DMS79 treated with DMSO at 0.1 percent for 48 hours (cell line): ENCODE measurements at places on chromosomes 3 and 15.
A peak's percentile ranks its signal among the peaks of the same experiment; 100 is the strongest.

DNA sequence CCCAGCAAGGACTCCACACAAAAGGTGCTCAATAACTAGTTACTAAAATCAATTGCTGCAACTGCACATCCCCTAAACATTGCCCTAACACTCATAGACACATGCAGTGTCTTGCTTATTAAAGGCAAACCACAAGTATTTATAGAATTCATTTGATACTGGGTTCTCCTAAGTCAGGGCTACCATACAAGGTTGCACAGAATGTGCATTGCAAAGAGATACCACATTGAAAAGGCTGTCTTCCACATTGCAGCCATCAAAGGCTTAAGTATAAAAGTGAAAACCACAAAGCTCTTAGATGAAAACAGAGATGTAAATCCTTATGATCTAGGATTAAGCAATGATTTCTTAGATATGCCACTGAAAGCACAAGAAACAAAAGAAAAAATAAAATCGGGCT lies 33.6 kb upstream of the TOPAZ1 start:
- DNase-seq: no peak

- DNase-seq: no peak
Observed at GRCh38 chr15:42712584-42712983, 24.3 kb downstream of the CDAN1 start.

DNA sequence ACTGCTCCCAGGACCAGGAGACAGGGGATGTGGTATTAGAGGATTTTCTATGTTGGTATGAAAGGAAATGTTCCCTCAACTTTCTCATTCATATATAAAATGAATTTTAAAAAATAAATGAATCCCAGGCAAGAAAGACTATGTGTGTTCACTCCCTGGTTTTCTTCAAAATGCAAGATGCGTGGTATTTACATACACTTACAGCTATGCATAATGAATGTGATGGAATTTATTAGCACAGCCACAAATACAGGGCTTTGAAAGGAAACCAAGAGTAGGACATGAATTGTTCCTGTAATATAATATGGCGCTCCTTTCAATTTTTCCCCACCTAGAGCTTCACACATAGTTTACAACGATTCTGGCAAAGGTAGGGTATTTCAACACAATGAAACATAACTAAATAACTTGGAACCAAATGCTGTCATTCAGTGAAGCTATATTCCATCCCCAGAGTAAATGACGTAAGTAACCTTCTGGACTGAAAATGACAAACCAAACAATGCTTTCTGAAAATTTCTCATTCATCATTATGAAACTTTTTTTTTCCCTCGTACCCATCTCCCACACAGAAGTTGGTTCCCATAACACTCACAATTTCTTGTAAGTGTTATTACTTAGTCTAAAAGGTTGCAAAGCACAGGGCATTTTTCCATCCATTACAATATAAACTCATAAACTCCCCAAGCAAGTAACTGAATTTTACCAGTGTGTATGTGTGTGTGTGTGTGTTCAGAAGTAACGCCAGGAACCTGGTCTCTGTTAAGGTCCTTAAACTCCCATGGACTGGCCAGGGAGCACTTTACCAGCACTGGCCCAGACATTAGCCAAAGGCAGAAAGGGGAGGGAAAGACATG lies 41.8 kb downstream of the CBLB start:
- DNase-seq: no peak

- DNase-seq: no peak
Observed at GRCh38 chr15:95025924-95026728, 794.8 kb downstream of the MCTP2 start.

DNA sequence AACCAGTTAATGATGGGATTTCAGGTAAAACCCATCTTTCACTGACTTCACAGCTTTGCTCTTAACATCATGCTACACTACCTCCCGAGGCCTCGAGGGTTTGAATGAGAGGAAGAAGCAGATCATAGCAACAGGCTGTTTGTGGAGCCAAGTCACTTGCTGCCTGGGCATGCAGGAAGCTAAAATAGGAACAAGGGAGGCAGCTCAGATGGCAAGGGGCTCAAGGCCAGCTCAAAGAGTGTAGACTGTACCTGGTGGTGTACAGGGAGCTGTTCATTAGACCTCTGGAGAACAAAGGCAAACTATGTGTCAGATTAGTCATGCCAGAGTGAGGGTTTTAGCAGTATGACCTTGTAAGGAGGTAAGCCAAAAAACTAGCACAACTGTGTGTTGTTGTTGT lies 28.8 kb downstream of the ARRDC4 start:
- DNase-seq: no peak

DNA sequence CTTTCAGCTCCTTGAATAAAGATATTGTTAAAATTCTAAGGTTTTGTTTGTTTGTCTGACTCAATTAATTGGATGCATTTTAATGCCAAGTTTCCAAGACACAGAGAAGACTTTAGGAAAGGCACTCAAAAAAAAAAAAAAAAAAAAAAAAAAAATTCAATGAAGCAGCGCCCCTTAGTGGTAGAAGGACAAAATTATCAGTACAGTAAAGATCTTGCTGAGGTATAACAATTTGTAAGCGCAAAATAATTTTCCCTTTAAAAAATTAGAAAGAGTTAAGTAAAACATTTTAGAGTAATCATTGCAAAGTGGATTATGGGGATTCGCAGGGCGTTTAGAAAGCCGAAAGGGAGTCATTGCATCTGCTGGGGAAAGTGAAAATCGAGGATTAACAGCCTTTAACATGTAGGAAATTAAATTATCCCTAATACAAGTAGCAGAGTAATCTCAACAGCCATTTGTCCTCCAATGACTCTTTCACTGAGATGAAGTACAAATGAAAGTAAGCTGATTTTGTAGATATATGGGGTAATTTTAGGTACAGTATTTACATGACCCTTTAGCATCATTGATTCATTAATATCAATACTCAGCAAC lies 5.8 kb upstream of the DIS3L start:
- DNase-seq: peak; percentile 30

DNA sequence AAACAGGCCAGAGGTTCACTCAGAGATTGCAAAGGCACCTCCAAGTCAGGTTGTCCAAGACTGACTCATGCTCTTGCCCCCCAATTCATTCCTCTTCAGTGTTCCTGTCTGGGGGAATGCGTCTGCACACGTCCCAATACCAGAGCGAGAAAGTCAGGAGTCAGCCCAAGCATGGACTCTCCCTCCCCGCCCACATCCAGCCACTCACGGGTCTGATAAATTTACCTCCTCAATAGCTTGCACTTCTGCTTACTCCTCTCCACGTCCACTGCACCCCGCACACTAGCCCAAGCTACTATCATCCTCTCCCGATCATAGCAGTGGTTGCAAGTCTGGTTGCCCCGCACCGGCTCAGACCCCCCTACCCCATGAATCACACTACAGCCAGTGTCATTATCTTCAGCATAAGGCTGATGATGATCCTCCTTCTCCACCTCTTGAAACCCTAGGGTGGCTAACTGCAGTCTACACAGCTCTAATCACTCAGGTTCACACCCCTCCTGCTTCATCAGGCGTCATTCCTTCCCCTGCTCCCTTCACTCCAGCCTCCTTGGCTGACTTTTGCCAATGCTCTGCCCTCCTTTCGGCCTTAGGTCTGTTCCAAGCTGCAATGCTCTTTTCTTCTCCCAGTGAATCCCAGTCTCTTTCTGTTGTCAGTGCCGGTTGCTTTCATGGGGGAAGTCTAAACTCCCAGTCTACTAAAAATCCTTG lies 27.6 kb upstream of the MYO1E start:
- DNase-seq: no peak

DNA sequence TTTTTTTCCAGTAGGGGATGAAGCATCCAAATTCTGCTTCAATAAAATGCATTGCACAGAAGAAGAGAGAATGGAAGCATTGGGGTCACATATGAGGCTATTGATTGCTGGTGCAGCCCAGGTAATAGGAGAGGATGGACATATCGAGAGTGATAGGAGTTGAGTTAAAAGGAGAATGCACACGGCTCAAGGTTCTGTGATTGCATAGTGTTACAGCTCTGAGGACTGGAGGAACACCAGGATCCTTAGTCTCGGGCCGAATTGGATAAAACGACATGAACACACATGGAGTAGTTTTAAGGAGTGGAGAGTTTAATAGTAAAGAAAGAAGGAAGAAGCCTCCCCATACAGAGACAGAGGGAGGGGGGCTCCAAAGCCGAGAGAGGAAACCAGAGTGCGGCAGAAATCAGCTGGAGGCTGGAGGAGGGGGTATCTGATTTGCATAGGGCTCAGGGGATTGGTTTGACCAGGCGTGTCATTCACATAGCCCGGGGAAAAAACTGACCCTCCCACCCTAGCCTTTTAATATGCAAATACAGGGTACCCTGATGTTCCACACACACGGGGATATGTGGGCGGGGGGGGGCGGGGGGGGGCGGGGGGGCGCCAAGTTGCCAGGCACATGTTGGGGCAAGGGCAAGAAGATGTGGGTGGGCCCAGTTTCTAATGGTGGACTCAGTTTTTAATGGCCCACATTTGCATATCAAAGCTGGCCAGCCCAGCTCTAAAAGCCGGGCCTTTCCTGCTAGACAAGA lies 156.9 kb downstream of the AGBL1 start:
- DNase-seq: no peak

- no peak for DNase-seq
Observed at GRCh38 chr3:24483873-24484272, 10.8 kb downstream of the THRB start.

GRCh38 chr3:36393563-36393962 lies 13.3 kb downstream of the STAC start:
- DNase-seq: no peak

GRCh38 chr15:31390029-31390428 lies 63.4 kb downstream of the KLF13 start:
- no peak for DNase-seq

DNA sequence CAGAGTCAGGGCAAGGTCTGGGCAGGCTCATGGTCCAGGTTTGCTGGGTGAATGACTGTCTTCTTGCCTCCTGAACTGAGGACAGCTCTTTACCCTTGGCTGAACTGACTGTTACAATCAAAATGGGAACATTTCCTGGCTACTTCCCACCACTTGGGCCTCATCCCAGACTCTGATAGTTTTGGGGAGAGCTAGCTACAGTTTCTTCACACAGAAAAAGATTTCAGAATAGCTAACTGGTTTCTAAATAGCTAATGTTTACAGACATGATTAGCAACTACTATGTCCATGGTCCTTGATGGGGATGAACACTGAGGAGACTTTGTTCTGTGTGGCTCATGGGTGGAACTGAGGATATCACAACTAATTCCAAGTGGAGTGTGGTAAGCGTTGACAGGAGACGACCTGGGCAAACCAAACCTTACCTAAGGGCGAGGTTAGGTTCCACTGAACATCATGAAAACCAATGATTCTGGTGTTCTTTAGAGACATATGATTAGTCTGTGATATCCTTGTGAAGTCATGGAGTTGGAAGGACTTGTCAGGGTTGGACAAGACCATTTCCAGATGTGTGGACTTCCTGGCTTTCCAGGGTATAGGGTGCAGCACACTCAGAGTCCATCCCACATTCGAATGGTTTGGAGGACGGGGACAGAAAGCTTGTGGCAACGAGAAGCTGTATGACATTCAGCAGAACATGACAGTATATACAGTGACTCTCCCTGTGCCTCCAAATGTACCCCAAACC lies 7.3 kb downstream of the ALPK3 start:
- DNase-seq: no peak

DNA sequence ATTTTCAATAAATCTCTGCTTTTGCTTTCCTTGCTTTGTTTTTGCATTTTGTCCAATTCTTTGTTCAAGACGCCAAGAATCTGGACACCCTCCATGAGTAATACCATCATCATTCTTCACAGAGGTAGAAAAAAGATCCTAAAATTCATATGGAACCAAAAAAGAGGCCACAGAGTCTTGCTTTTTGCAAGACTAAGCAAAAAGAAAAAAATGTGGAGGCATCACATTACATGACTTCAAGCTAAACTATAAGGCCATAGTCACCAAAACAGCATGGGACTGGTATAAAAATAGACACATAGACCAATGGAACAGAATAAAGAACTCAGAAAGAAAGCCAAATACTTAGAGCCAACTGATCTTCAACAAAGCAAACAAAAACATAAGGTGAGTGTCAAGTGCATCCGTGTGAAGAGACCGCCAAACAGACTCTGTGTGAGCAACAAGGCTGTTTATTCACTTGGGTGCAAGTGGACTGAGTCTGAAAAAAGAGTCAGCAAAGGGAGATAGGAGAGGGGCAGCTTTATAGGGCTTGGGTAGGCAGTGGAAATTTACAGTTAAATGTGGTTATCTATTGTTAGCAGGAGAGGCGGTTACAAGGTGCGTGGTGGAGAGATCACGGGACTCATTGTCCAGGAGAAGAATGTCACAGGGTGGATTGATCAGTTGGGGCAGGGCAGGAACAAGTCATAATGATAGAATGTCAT lies 10.9 kb downstream of the STRIT1 start:
- DNase-seq: no peak

GRCh38 chr3:129611812-129612533 lies 5.5 kb upstream of the PLXND1 start:
- DNase-seq: no peak

DNA sequence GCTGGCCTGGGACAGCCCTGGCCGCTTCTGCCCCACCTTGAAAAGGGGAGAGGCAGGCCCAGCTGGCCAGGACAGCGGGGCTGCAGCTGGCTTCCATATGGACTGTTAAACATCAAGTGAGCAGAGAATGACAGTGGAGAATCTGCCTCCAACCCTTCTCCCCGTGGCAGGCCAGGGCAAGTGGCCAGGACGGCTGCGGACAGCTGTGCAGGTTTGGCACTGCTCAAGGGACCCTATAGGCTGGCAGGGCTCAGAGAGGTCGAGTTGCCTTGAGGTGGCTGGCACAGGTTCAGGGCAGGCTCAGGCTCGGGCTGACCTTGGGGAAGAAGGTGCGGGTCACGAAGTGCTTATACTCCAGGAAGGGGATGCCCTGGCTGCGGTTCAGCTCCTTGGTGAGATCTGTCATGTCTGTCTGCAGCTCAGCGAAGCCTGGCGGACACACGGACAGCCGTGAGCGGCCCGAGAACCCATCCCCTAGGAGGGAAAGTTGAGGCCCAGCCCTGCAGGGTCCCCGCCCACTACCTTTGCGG lies 24.3 kb downstream of the H1-8 start:
- no peak for DNase-seq

GRCh38 chr3:149463921-149464320 lies 10.6 kb upstream of the TM4SF4 start:
- DNase-seq: no peak

GRCh38 chr3:169083885-169084284 lies 579.6 kb downstream of the MECOM start:
- no peak for DNase-seq

DNA sequence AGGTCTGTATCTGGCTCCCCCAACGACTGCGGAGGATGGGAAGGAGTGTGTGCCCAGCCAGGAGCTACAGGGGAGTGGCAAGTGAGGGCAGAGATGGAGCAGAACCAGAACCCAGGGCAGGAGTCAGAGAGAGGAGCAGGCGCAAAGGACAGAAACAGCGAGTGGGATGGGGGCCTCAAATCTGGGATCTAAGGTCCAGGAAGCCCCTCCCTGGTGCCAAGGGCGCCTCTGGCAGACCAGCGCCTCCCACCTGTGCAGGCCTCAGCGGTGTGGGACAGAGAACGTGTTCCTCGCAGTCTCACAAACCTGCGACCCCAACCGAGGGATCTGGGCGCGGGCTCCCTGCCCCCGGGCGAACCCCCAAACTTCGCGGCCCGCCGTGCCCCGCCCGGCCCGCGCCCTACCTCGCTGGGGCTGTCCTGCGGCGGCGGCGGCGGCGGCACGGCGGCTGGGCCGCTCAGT lies 301 bp downstream of the PCBP4 start:
- DNase-seq: no peak
